H54 (cell line): ENCODE measurements at places on chromosomes 1 and 21.

- DNase-seq, result peak; percentile 67
These were observed 3.3 kb upstream of the LSM10 start for GRCh38 chr1:36400825-36401601.

- DNase-seq, result no peak
These were observed 3.5 kb downstream of the TNFRSF1B start for GRCh38 chr1:12170263-12170671.

- no peak for DNase-seq
These were observed 202.4 kb downstream of the HMCN1 start for GRCh38 chr1:185936641-185937040.

GRCh38 chr1:170590921-170591705 is 59.1 kb downstream of the GORAB start:
- no peak for DNase-seq

- DNase-seq, result no peak
These were observed 20.1 kb downstream of the MEGF6 start for GRCh38 chr1:3590951-3591865.

GRCh38 chr1:203152158-203153034 is 23.2 kb downstream of the MYBPH start:
- DNase-seq, result peak; percentile 93

DNA sequence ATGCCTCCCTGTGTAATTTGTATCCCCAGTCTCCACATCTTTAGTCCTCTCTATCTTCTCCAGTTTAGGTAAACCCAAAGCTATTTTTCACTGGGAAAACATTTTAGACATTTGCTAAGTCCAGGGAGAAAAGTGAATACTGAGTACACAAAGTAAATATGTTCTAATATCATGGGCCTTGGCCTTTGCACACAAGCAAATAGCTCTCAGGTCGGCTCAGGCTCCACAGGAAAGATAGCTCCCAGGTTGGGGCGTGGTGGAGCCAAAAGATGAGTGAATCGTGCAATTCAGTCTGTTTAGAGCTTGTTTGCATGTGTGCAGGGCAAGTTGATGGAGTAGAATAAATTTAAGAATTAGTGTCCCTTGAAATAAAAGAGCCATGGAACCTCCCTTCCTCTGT is 7.9 kb downstream of the RGSL1 start:
- no peak for DNase-seq

DNA sequence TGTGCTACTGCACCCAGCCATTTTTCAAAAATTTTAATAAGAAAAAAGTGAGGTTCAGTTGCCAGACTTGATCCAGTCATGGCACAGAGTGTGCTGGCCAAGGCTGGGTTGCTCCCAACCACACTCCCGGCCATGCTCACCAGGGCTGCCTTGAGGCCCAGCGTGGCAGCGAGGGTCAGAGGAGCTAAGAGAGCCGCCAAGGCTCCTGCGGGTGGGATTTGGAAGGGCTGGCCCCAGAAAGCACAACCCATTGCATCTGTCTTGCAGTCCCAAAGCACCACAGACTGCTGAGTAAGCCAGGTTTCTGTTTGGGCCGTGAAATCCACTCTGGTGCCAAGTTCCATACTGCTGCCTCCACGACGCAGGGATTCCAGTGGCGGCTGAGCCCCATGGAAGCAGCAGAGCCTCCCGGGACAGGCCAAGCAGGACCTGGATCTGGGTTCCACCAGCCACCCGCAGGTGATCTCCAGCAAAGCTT is 22.6 kb downstream of the ZBTB17 start:
- DNase-seq, result no peak

- DNase-seq, result no peak
These were observed 434.8 kb downstream of the LMO4 start for GRCh38 chr1:87763483-87763882.

DNA sequence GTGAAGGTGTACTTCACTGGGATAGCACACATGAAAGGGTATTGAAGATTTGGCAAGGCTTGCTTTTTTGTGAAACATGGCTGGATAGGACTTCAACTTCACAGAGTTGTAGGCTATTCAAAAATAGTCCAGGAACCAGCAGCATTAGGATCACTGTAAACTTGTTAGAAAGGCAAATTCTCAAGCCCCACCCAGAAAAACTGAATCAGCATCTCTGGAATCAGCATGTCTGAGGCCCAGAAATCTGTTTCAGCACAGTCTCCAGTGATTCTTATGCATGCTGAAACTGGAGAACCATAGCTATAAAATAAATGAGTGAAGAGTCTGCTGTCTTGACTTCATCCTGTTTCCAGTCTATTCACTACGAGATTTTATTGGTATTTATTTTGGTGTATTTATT is 8.1 kb upstream of the KRTAP21-3 start:
- no peak for DNase-seq

DNA sequence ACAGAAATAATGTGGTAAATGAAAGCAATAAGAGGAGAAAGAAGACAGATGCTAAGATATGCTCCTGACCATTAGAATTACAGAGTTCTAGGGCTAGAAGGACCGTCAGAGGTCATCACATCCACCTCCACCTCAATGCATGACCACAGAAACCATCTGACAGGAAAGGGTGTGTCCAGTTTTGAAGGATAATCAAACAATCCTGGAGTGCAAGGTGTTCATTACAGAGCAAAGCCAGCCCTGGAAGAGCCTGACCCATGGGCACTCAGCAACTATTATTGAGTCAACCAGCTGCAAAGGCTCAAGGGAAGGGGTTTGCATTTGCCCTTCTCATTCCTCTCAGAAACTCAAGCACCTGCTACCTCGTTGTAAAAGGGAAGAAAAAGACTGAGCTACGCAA is 46.4 kb downstream of the TOR1AIP2 start:
- DNase-seq, result no peak

- DNase-seq, result no peak
These were observed 15.8 kb downstream of the ODF2L start for GRCh38 chr1:86380257-86380861.

- DNase-seq, result no peak
These were observed 29.9 kb upstream of the SLC44A3 start for GRCh38 chr1:94790246-94790645.

DNA sequence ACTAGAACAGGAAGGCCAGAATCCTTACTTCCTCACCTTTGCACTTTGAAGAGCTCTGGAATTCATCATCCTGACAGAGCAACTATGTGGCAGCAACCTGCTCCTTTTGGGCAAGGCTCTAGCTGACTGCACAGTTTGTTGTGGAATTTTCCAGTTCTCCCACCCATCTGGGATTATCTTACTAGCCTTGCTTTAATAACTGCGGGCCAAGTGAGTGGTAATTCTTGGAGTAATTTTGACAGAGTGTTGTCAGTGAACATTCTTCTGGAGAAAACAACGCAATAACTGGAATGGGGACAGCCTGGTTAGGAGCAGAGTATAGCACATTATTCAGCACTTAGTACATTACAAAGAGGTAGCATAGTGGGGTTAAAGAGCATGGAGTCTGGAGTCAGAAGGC is 75.3 kb downstream of the NTMT2 start:
- DNase-seq, result no peak

GRCh38 chr1:53306168-53306567 is 21.7 kb downstream of the LRP8 start:
- DNase-seq, result no peak

DNA sequence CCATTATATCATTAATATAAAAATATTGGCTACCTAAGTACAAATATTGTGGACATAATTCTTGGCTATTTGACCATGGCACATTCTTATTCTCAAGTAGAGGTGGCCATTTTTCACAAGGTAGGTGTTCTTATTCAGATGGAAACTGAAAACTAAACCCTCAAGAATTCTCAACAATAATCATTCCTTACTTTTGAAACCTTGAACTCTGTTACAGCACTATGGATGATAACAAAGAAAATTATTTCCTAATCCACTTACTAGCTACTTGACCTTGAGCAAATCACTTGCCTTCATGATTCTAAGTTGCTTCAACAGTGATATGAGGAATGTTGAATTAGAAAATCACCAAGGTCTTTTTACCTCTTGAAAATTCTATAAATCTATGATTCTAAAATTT is 482.2 kb downstream of the PTPRC start:
- DNase-seq, result no peak

GRCh38 chr21:25561668-25562641 is 45.3 kb downstream of the MRPL39 start:
- DNase-seq, result peak; percentile 47

- DNase-seq, result no peak
These were observed 14.9 kb upstream of the KCNK1 start for GRCh38 chr1:233598891-233599541.

- DNase-seq, result no peak
These were observed 14.3 kb upstream of the LSM10 start for GRCh38 chr1:36411674-36412648.

- peak; percentile 14 for DNase-seq
These were observed 53.3 kb downstream of the TAS1R2 start for GRCh38 chr1:18805925-18806849.

GRCh38 chr1:199067483-199067882 is 428.6 kb downstream of the PTPRC start:
- DNase-seq, result no peak
